ENCODE measurements at places on chromosomes 3 and 15. TPM values are rescaled to one million over a fixed set of nuclear protein-coding genes. Genes with fewer than 3 reads are reported as not detected.

PDZRN3 gene
- 147 TPM for total RNA-seq

CFAP20DC gene
- 0.22 TPM for total RNA-seq

SLC22A13 gene
- not detected for total RNA-seq

GRCh38 chr3:104606812-104607211 is 759.9 kb upstream of the ALCAM start:
- DNase-seq = no peak

- DNase-seq = no peak
Observed at GRCh38 chr15:80660119-80660518, 35.0 kb upstream of the ABHD17C start.

GRCh38 chr3:27544372-27544865 is 60.2 kb upstream of the SLC4A7 start:
- DNase-seq = no peak

GRCh38 chr3:172694573-172695246 is 16.2 kb downstream of the NCEH1 start:
- DNase-seq = no peak

DNA sequence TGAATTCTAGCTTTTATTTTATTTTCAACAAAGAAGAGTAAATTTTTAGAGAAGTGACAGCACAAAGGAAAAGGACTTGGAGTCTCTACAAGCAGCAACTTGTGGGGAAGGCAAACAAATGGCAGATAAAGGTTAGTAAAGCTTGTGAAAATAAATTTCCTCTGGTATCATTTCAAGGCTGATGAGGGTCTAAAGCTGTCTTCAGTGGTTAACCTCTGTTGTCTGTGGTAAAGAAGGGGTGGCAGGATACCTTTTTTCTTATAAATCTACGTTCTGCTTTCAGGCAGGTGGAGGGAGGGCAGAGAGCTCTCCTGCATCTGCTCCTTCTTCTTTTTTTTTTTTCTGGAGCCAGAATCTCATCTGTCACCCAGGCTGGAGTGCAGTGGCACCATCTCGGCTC is 50.5 kb downstream of the NMD3 start:
- DNase-seq = no peak

DNA sequence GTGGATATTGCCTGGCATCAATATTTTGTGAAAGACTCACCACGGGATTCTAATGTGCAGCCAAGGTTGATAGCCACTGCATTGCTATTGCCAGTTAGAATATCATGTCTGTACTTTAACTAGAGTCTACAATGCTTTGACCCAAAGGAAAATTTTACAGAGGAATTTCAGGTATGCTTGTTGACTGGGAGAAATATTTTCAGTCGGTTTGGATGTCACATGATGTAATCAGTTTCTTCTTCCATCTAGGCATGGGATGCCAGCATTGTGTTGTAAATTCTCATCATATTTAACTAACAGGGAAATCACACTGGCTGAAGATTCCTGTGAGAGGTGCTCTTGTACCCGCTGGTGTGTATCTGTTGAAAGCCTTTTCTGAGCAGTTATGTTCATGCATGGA is 508.9 kb upstream of the ADAMTS9 start:
- no peak for DNase-seq

- DNase-seq = no peak
Observed at GRCh38 chr3:54262541-54262940, 140.2 kb downstream of the CACNA2D3 start.

GRCh38 chr15:76644646-76645045 is 260.5 kb downstream of the SCAPER start:
- DNase-seq = no peak

Measured in left ventricle myocardium superior (tissue), 1 donor.